Activated CD8-positive, alpha-beta T cell treated with anti-CD3 and anti-CD28 coated beads, Interleukin-2, amount 10 ng/mL, durations not matched to agents 7 days and 5 days (primary cell): ENCODE measurements at places on chromosomes 3 and 15.

DNA sequence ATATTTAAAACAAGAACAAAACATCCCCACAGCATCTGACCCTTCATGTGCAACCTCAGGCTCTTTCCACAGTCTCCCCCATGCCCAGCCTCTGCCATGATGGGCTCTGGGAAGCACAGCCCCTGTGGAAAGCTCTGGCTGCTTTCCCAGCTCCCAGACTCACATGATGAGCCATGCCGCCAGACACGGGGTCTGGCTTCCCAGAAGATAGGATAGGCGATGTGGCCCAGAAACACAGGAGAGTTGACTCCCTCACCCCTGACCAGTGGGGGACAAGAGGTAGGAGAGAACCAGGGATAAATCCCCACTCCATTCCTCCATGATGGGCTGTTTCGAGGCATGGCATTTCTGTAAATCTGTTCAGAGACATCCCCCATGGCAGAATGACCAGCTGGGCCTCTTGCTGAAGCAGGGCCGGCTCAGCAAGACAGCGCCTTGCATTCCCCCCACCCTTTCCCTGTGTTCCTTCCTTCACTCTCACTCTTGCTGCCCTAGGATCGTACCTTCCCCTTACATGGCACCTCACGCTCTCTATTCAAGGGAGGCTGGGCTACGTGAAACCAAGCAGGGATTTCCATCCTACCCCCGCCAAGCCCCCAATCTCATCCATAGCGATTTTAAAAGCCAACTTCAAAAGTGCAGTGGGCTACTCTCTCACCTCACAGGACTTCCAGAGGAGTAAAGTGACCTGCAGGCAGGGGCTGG, 192.4 kb downstream of the ABHD5 start:
- H3K36me3 ChIP-seq, result no peaks in the 10 kb centered on the region
- no peak for DNase-seq
- no peak overlapping the region for H3K4me3 ChIP-seq
- no peak overlapping the region for H3K27ac ChIP-seq

DNA sequence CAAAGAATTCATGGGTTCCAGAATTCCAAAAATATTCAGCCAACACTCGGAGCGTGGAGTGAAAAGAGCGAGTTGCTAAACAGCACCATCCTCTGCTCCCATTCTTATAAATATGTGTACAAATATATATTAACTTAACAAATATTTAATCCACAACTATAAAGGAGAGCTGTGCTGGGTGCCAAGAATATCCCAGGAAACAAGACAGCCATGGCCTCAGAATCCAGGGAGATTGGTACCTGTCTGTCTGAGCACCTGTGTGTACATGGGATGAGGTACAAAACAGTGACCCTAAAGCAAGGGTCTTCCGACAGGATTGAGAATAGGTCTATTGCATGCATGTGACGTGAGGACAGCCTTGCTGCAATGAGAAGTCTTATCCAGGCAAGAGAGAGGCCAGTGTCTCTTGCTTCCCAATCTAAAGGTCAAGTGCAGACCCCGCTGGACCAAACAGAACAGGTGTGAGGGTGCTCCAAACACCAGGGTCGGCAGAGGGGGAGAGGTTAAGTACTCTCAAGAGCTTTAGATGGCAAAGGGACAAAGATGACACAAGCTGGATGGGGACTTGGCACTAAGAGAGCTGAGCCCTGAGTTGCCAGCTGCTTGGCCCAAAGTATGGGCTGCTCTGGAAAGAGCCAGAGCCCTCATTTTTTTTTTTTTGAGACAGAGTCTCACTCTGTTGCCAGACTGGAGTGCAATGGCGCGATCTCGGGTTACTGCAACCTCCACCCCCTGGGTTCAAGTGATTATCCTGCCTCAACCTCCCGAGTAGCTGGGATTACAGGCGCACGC, 36.2 kb downstream of the HOMER2 start:
- H3K4me3 ChIP-seq, result no peak overlapping the region
- no peak overlapping the region for H3K27ac ChIP-seq
- H3K4me1 ChIP-seq, result no peaks in the 10 kb centered on the region
- no peaks in the 10 kb centered on the region for H3K36me3 ChIP-seq
- H3K27me3 ChIP-seq, result peaks cover 7% of the 10 kb centered on the region

DNA sequence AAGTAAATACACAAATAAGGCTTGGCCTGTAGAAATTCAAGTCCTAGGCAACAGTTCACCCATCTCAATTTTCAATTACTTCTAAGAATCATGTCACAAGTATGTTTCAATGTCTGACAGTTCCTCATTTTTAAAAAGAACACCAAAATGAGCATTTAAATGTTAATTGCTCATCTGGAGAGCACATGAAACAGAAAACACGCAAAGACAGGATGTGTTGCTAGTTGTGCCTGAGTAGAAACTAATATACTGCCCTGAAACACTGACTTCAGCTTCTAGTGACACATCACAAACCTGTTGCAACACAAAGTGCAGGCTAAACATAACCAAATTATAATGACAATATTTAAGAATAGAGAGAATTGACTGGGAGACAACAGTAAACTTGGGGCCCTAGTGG, 167.3 kb upstream of the THBS1 start:
- peaks cover 12% of the 10 kb centered on the region for H3K4me1 ChIP-seq
- no peak for DNase-seq
- peaks cover 51% of the 10 kb centered on the region for H3K27me3 ChIP-seq
- no peak overlapping the region for H3K27ac ChIP-seq
- H3K36me3 ChIP-seq, result no peaks in the 10 kb centered on the region
- H3K4me3 ChIP-seq, result no peak overlapping the region

- no peak overlapping the region for H3K27ac ChIP-seq
- DNase-seq, result no peak
- no peaks in the 10 kb centered on the region for H3K36me3 ChIP-seq
- H3K27me3 ChIP-seq, result no peaks in the 10 kb centered on the region
- H3K4me1 ChIP-seq, result no peaks in the 10 kb centered on the region
Observed at GRCh38 chr3:5238545-5238944, 51.0 kb downstream of the EDEM1 start.

- H3K27ac ChIP-seq, result no peak overlapping the region
- peaks cover 43% of the 10 kb centered on the region for H3K36me3 ChIP-seq
- H3K27me3 ChIP-seq, result no peaks in the 10 kb centered on the region
- no peak for DNase-seq
Observed at GRCh38 chr3:4398120-4398940, 68.7 kb downstream of the SUMF1 start.

DNA sequence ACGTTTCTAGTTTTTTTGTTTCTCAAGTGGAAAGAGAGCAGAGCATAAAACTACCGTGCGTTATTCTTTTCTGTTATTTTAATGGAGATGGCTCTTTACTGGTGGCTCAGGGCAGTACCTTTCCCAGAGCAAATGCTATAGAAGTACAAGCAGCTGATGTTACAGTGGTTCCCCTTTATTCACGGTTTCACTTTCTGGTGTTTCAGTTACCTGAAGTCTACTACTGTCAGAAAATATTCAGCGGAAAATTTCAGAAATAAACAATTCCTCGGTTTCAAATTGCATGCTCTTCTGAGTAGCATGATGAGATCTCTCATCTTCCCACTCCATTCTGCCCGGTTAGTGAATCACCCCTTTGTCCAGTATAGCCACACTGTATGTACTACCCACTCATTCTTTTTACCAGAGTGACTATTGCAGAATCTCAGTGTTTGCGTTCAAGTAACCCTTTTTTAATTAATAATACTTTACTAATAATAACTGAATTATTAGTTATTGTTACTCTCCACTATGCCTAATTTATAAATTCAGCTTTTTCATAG, 597.5 kb upstream of the ROBO2 start:
- no peak overlapping the region for H3K27ac ChIP-seq
- no peaks in the 10 kb centered on the region for H3K4me1 ChIP-seq
- H3K36me3 ChIP-seq, result no peaks in the 10 kb centered on the region
- no peak for DNase-seq

DNA sequence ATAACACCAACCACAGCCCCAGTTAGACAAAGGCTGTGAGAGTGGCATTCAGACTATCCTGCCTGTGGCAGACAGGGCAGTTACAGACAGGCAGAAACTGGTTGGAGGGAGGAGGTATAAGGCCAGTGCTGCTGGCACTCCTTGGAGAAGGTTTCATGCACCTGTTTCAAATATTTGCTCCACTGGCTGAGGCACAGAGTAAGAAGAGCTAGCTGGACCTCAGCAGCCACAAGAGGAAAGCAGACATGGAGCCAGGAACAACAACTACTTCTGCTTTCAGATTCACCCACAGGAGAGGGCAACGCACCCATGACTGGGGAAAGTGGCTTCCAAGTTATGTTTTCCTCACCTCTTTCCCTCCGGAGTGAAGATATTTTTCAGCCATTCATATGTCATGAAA, 11.5 kb upstream of the PRKAR2A start:
- DNase-seq, result no peak
- no peaks in the 10 kb centered on the region for H3K27me3 ChIP-seq
- no peak overlapping the region for H3K27ac ChIP-seq
- H3K36me3 ChIP-seq, result peaks cover 34% of the 10 kb centered on the region
